ENCODE measurements at places on chromosomes 5 and 9. TPM values are rescaled to one million over a fixed set of nuclear protein-coding genes. Genes with fewer than 3 reads are reported as not detected.
A peak's percentile ranks its signal among the peaks of the same experiment; 100 is the strongest.

The PRUNE2 gene
- total RNA-seq = 14.4 TPM

The LCN10 gene
- not detected for total RNA-seq

DNA sequence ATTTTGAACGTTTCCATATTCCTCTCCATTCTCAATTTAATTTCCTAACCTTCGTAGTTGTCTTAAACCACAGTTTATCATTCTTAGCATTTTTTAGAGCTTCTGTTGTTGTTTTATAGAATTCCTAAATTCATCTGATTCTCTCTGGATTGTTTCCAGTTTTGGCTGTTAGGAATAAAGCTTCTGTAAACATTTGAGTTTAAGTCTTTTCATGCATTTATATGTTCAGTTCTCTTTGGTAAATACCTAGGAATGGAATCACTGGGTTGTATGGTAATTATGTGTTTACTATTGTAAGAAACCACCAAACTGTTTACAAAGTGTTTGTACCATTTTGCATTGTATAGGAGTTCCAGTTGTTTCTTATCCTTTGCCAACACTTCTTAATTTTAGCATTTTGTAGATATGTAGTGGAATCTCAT lies 29.7 kb downstream of the GPR21 start:
- H3K27ac ChIP-seq = no peak overlapping the region
- peaks cover 25% of the 10 kb centered on the region for H3K36me3 ChIP-seq
- no peaks in the 10 kb centered on the region for H3K27me3 ChIP-seq
- no peaks in the 10 kb centered on the region for H3K4me1 ChIP-seq
- no peak for DNase-seq
- H3K4me3 ChIP-seq = no peak overlapping the region

DNA sequence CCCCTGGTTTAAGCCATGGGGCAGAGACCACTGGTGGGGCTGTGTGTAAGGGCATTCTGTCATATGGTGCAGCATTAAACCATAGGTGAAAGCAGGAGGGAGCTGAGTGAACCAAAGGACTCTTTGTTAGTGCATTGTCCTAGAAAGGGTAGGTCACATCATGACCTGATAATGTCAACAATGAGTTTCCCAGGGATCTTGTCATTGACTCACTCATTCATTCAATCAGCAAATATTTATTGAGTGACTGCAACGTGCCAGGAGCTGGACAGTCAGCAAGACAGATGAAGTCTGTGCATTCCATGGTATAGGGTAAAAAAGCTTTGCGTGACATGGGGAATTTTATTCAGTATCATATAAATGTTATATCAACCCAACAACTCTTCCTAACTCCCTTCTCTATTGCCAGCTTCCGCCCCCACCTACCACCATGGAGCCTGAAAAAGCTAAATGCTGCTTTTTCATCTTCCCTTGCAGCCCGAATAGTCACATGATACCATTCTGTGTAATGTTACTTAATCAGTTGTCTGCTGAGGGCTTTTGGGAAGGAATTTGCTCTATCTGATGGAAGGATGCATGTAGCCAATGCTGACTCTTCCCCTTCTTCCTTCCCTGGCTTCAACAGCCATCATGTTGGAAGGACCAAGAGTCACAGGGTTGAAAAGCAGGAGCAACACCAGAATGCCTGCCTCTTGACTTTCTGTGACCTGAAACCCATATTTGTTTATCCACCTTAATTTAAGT lies 11.5 kb upstream of the OTULINL start:
- H3K4me3 ChIP-seq = no peak overlapping the region
- H3K27me3 ChIP-seq = no peaks in the 10 kb centered on the region
- no peak for DNase-seq
- no peak overlapping the region for H3K27ac ChIP-seq
- H3K4me1 ChIP-seq = no peaks in the 10 kb centered on the region
- no peaks in the 10 kb centered on the region for H3K36me3 ChIP-seq

DNA sequence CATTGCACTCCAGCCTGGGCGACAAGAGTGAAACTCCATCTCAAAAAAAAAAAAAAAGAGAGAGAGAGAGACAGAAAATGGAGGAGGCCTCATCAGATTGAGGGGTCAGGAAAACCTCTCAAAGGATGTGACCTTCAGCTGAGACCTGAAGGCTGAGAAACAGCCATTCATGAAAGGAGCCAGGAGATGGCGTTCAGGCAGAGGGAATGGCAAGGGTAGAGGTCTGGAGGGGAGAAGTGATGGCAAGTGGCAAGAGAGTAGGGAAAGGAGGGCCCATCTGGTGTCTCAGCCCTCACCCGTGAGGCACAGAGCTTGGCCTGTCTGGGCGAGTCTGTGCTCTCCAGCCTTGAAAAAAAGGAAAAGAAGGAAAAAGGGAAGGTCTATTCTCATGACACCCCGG lies 17.0 kb downstream of the CAMK2A start:
- no peaks in the 10 kb centered on the region for H3K36me3 ChIP-seq
- no peaks in the 10 kb centered on the region for H3K4me1 ChIP-seq
- no peak overlapping the region for H3K4me3 ChIP-seq
- peak; percentile 74 for DNase-seq
